ENCODE measurements at places on chromosomes 6 and 20.
A peak's percentile ranks its signal among the peaks of the same experiment; 100 is the strongest.

DNA sequence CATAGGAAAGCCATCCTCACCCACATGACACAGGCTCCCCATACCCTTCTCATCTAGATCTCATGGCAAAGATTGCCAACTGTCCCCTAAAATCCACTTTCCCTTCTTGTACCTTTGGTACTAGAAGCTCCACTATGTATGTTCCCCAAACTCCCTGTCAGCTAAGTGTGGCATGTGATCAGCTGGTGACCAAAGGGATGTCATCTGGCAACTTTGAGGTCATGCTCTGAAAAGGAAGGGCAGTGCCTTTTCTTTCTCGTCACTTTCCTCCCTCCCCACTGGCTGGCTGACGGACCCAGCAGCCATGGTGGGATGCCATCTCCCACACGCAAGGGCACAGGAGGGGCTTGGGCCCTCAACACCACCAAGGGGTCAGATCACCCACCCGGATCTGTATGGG is 23.8 kb upstream of the TAF8 start:
- no peak for DNase-seq

DNA sequence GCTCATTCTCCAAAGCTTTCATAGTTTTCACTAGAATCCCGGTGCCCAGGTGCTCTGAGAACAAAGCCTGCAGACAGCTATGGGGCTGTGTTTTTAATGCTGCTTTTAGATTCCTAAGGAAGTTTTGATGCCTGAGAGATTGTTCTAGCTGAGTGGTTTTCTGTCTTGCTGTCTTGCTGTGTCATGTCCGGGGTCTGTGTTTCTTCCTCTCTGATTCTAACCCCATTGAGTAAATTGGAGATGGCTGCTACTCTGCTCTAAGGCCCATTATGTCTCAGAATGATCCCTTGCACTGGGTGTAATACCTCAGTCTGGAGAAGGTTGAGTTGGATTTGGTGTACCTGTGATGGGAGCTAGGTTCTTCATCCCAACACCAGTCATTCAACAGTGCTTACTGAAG is 63.4 kb downstream of the ARID1B start:
- DNase-seq: no peak

DNA sequence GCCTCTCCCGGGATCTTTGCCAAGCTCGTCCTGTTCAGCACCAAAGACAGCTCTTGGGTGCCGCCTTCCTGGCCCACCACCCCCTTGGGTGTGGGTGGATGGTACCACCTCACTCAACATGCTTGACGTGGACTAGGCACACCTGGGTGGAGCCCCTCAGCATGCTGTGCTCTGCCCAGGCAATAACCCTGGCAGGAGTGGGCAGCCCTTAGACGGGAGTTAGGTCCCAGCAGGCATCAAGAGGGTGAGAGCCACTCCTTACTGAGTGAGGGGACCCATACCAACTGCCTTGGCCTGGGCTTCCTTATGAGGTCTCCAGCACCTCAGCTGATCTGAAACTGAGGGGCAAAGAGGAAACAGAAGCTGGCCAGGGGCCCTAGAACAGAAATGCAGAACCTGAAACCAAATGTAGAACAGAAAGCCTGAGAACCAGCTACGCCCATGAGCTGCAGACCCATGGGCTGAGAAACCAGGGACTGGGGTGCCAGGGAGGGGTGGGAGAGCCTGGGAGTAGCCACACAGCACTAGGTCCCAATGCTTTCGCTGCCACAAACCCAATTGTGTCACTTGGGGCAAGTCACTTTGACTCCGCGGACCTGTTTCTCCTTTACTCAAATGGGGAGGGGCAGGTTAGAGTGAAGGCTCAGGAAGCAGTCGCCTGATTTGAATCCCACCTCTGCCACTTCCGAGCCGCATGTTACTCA is 2.0 kb downstream of the FGD2 start:
- no peak for DNase-seq

DNA sequence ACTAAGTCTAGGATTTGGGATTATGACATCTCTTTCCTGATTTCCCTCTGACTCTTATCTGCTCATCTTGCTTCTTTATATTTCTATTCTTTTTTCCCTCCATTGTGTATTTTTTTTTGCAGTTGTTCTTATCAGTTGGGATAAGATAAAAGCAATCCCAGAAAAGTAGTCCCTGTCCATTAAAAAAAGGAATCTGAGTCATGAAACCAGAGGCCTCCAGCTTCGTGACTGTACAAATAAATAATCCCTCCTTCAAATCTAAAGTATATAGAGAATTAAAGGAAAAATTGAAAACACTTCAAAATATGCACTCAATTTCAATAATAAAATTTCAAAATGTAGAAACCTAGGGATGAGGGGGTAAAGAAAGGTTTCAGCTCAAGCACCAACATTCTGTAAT is 317.8 kb upstream of the NT5E start:
- no peak for DNase-seq

DNA sequence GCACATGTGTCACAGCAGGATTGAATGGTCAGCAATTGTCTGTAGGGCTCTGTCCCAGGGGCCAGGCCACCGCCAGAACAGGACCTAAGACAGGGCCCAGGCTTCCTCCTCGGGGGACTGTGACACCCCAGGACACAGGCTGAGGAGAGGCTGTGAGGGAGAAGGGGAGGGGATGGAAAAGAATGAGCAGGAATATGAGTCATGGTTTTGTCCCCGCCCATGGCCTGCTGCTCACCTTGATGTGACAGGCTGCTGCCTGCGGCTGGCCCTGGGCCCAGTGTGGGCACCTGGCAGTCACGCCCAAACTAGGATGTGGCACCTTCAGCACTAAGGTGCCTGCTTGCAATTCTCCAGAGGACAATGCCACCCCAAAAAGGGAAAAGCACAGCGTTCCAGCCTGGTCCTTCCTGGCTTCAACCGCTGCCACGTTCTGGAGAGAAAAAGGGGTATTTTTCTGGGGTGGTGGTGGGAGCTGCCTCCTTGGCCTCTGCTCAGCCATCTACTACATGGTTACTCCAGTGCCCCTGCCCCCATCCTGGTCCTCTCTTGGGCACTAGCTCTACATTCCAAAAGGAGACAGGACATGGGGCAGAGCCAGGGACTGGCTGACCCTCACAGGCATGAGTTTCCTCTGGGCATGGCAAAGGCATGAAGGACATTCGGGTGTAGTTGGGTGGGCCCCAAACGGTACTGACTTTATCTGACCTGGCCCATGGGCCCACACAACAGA is 93.4 kb downstream of the SLC22A23 start:
- DNase-seq: no peak

- no peak for DNase-seq
Observed at GRCh38 chr6:148758492-148758891, 11.7 kb downstream of the UST start.

DNA sequence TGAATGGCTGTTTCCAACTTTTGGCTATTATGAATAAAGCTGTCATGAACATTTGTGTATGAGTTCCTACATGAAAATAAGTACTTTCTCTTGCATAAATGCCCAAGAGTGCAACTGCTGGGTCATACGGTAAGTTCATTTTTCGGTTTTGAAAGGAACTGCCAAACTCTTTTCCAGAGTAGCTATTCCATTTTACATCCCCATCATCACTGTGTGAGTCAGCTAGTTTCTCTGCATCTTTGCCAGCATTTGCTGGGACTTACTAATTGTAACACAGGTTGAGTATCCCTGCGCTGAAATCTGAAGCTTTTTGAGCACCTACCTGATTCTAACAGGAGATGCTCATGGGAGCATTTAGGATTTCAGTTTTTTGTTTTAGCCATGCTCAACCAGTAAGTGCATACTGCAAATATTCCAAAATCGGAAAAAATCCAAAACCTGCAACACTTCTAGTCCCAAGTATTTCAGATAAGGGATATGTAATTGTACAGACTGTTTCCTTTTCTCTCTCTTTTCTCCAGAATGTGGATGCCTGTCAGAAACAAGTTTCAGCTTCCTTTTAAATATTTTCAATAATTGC is 118.4 kb downstream of the DTNBP1 start:
- DNase-seq: no peak

GRCh38 chr6:25354078-25354932 is 75.1 kb downstream of the CARMIL1 start:
- DNase-seq: no peak

DNA sequence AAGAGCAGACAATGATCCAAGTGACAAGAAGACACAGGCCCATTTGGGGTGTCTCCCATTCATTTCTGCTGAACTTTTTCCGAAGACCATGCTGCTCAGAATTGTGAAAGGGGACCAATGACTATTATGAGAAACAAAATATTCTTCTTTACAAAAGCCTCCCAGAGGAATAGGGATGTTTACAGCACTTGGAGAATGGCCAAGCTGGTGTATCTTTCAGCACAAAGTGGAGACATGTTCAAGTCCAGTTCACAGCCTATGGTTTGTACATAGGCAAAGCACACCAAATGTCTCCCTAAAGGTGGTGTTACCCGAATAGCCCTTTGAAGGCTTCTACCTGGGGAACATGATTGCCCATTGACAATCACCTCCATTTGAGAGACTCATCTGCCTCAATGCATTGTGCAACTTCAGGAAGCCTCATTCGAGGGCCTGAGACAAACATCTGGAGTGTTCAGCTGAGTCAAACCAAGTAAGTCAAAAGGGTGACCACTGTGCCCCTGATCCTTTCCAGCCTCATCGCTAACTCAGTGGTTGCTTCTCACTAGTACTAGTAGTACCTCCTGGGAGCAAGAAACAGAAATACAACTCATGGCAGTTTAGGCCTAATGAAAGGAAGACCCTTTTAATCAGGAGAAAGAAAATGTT is 451.0 kb upstream of the MARCKS start:
- no peak for DNase-seq

DNA sequence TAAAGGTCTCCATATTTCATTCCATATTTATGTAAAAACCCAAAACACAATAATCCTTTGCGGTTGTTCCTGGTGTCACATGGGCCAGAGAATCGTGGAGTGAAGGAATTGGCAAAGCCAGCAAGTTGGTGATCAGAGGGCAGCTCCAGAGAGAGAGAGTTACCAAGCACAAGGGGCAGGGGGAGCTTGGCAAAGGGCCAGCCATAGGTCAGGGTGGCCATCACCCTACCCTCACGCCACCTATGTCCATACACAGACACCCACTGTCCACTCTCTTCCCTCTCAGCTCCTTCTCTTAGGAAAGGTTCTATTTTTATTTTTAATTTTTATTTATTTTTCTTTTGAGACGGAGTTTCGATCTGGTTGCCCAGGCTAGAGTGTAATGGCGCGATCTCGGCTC is 163.2 kb upstream of the JARID2 start:
- no peak for DNase-seq

DNA sequence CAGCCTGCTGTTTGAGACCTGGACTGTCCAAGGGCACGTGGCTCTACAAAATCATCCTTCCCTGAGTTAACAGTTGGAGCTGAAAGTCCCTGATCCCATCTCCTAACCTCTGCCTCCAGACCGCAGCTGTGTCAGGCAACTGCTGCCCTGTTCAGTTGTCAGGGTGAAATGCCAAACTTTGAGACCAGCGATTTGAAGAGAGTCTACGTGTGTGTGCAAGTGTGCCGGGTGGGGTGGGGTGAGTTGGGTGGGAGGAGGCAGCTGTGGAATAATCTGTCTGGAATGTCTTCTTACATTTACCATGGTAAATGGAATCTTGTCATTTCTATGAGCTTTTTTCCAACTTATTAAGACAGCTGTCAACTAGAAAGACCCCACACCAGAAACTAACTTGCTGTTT is 81.0 kb upstream of the FAM8A1 start:
- no peak for DNase-seq

GRCh38 chr20:53020834-53021233 is 48.7 kb downstream of the TSHZ2 start:
- no peak for DNase-seq

DNA sequence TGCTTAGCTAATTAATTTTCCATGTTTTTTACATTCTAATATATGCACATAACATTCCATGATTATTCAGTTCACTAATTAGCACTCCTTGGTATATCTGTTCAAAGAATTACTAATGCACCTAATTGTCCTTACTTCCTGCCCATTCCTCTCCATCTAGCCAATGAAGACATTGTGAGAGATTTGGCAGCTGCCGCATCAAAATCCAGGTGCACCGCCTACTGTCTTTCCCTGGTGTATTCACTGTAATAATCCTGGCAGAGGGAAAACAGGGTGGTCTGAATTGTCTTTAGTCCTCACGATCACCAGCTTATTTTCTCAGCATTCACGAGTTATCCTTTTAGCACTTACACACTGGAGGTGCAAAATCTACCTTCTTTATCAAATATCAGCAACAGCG is 61.0 kb upstream of the SCGN start:
- no peak for DNase-seq

DNA sequence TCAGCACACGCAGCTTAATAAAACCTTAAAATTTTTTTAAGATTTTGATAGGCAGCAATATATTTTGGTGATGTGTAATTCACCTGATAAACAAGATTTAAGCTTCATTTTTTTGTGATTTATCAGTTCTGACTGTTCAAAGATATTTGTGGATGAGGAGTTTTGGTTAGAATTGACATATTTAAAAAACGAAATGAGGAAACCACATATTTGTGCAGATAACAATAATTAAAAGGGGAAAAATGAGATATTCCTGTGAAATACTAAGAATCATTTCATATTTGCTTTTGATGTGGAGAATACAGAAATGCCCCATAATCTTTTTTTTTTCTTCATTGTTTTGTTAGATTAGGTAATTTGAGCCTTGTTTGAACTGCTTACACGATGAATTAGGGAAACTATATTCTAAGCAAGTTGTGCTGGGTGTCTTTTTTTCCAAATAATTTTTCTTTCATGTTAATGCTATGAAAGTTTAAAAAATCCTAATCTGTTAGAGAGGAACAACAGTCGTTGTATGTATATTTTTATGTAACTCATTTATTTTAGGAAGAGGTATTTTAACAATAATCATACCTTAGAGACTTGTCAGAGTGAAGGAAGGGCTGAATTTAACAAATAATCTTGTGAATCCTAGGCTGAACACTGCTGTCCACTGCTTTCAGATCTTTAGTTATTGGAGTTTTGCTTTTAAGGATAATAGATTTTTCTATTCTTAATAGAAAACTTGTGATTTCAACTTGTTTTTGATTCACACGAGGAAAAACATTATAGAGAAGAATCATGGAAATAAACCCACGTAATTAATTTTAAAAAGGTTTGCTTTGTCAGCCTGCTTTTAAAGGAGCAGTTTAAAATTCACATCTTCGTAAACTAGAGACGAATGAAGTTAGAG is 4.0 kb downstream of the ARID1B start:
- DNase-seq: no peak

- DNase-seq: no peak
Observed at GRCh38 chr6:129276986-129277385, 394.0 kb downstream of the LAMA2 start.

DNA sequence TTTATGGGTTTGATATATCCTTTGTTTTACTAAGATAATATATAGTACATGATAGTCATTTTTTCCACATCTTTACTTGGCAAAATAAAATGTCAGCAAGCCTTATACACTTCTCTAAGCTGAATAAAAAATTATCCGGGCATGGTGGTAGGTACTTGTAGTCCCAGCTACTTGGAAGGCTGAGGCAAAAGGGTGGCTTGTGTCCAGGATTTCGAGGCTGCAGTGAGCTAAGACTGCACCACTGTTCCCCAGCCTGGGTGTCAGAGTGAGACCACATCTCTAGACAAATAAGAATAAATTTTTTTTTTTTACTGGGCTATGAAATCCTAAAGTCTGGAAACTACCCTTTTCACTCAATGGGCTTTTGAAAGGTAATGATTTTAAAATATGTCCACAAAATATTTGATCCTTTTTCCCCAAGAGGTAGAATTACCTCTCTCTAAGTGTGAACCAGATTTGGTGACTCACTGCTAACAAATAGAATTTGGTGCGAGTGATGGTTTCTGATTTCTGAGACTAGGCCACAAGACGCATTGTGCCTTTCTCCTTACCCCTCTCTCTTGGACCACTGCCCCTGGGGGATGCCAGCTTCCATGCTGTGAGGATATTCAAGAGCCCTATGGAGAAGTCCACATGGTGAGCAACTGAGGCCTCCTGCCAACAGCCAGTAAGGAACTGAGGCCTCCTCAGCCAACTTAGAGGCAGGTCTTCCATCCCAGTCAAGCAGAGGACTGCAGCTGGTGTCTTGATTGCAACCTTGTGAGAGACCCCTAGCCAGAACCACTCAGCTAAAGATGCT is 84.2 kb upstream of the ZNFX1 start:
- DNase-seq: peak; percentile 39
